ENCODE measurements at places on chromosomes 7 and 10.
A peak's percentile ranks its signal among the peaks of the same experiment; 100 is the strongest.

GRCh38 chr7:139774376-139774775, 3.4 kb downstream of the HIPK2 start:
- no peak for DNase-seq

GRCh38 chr10:102016416-102016815, 39.6 kb downstream of the ARMH3 start:
- no peak for DNase-seq

DNA sequence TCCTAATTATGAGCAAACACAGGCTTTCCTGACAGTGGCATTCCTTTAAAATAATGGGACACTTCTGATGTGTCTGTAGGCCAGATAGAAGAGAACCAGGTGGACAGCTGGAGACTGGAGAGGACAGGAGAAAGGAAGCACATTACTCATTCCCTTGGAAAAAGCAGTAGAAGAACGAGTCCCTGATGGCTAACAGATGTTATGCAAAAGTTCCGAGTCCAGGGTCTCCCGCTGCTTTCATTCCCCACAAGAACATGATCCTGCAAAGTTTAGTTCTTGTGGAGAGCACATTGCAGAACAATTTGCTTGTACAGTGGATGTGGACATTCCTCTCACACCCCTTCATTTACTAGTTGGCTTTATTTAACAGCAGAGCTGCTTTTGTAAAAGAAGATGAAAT, 137.6 kb downstream of the GPAM start:
- no peak for DNase-seq

DNA sequence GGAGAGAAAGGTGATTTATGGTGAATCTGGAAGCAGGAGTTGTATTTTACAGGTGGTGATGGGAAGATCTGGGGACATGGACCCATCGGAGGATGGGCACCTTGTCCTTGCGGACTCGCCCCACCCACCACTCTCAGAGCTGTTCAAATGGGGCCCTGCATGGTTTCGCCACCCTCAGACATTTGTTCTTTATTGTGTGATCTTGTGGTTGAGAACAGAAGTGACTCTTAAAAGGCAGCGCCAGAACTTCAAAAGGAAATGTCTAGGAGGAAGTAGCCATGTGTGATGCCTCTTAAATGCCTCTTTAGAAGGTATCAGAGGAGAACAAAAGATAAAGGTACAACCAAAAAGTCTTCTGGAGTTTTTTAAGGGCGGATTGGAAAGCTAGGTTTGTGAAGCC, 205.7 kb downstream of the KIAA1217 start:
- DNase-seq: no peak

DNA sequence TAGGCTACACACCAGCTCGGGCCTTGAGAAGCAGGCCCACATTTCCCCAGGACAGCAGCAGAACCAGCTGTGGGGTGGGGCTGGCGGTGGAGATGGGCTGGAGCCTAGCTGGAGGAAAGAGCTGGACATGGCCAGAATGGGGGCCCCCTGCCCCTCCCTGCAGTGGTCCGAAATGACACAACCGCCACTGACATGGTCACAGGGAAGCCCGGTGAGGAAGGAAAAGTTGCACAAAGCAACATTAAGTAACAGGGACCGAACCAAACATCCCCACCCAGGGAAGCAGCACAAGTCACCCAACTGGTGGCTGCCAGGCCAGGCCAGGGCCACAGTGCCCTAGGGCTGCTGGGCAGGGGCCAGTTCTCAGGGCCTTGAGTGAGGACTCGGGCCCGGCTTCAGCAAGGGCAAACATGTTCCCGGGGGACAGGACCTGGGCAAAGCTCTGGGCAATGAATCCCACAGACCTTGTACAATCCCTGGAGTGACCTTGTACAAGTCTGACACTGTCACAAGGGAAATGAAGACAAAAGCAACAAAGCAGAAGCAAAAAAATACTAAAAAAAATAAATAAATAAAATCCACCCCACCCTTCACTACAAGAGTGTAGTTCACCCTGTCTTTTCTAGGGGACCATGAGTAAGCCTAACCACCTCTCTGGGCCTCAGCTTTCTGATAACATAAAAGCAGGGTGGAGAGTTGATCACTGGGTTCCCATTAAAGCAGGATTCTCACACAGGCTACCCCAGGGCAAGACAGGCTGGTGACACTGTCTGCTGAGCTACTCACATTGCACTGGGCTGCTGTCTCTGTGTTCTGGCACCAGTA, 33.0 kb downstream of the PSAP start:
- DNase-seq: no peak

DNA sequence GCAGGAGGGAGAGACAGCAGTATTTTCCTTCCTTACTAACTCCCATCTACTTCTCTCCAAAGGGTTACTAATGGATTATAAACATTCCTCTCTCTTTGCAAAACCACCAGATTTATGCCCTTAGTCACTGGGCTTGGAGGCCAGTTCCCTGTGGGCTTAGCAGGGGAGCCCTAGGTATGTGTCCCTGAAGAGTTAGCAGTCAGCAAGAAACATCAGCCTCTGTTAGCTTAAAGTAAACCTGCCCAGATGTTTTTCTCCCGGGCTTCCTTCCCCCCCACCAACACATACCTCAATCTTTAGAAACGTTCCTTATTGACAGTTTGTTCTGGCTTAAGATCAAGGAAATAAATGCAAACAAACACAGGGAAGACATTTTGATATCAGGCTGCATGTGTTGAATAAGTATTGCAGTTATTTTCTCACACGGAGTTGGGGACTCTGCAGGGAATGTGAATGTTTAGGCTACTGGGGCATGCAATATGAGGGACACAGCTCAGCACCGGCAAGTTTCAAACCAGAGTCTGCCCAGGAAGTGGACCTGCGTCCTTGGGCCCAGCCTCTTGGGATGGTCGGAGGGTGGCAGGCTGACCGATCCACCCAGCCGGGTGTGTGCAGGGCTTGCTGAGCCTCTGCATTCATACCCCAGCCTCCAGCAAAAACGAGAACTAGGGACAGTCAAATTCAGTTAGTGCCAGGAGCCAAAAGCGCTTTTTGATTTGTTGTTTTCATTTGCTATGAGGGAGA, 252.0 kb upstream of the GRB10 start:
- no peak for DNase-seq

GRCh38 chr7:132547821-132548220, 28.4 kb downstream of the PLXNA4 start:
- DNase-seq: no peak

GRCh38 chr10:8095959-8096358, 41.5 kb downstream of the GATA3 start:
- no peak for DNase-seq

GRCh38 chr7:100029596-100029995, 14.2 kb downstream of the ZKSCAN1 start:
- no peak for DNase-seq

GRCh38 chr7:115775981-115776380, 254.6 kb downstream of the TFEC start:
- no peak for DNase-seq

GRCh38 chr7:35026150-35026549, 11.1 kb downstream of the DPY19L1 start:
- DNase-seq: no peak

DNA sequence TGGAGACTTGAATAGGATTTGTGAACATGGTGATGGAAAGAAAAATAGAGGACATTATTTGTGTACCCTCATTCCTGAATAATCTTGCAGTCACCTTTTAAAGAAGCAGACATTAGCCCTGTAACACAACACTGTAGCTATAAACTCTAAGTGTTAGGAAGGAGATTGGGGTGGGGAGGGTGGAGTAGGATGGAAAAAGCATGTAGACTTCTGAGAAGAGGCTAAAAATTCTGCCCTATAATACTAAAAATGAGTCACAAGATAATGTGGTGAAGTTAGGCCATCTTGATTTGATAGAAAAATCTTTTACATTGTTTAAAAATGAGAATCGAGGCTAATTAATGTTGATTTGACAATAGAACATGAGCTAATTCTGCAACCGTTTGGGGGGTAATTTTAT, 128.8 kb downstream of the LCOR start:
- DNase-seq: no peak

GRCh38 chr7:34091321-34091917, 186.1 kb downstream of the BMPER start:
- peak; percentile 55 for DNase-seq

DNA sequence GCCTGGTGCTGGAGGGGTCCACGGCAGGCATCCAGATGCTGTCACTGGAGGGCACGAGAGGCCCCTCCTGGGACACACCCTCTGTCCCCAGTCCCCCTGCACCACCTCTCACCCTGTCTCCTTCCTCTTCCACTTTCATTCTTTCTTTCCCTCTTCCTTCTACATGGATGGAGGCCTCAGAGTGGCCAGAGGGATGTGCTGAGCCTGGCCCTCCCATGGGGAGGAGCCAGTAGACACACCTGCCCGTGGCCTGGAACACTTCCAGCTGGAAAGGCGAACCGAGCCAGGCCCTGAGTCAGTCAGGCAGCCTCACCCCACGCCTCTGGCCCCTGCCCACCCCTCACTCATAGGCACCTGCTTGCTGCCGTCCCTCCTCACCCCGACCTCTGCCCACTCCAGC, 55.9 kb upstream of the MXI1 start:
- DNase-seq: peak; percentile 43

GRCh38 chr10:103627111-103627892, 133.8 kb downstream of the NEURL1 start:
- no peak for DNase-seq

- no peak for DNase-seq
Observed at GRCh38 chr7:33685981-33686683, 219.2 kb upstream of the BMPER start.

DNA sequence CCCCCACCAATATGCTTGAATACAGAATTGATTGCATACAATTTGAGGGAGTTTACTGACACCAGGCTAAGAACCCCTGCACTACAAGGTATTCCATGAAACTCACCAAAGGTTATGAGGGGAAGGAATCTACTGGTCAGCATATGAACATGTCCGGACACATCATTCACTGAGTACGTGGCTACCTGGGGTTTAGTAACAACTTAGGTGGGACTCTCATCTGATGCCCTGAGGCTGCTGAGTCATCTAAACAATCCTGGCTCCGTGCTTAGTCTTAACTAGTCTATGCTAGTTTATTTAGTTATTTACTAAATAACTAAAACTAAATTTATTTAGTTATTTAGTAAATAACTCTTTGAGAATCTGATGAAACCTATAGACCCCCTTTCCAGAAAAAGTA, 11.3 kb downstream of the PI4K2A start:
- DNase-seq: no peak

- no peak for DNase-seq
Observed at GRCh38 chr10:28858646-28859045, 181.3 kb downstream of the BAMBI start.

DNA sequence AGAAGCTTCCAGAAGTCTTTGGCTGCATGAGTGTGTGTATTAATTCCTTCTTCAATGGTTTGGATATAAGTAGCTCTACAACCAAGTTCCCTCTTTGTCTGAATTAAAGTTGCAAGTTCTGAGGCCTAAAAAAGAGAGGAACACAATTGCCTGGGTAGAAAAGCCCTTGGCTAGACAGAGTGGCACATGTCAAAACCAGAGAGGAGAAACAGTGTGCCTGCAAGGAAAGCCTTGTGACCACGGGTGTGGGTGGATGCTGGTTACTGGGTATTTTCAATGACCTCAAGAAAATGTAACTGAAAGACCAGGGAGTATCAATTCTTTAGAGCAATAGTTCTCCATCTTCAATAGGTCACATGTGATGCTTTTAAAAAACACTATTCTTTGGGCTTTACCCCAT, 148.3 kb downstream of the SVIL start:
- no peak for DNase-seq

DNA sequence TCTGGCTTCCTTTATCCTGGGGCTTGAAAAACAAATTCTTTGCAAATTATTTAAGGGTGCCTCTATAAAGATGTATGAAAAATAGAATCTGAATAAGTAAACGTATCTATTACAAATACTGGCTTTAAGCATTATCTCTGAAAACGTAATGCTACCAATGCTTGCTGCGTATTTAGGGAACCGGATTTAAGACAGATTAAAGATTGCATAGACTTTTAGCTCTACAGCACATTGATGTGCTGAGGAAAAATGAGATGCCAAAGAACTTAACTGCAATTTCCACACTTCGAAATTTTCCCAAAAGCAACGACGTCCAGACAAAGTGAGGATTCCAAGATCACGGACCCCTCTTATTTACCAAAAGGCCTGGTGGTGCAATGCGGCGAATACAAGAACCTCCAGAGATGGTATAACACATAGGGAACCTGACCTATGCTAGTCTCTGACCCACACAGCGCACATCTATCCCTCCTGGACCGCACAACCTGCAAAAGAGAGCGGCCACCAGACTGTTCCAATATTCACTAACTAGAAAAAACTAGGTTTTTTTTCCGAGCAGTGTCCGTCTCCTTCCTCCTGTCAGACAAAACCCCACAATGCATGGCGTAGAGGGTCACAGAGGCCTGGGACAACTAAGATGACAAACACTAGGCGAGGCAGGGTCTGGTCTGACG, 34.3 kb upstream of the PHF14 start:
- DNase-seq: no peak

DNA sequence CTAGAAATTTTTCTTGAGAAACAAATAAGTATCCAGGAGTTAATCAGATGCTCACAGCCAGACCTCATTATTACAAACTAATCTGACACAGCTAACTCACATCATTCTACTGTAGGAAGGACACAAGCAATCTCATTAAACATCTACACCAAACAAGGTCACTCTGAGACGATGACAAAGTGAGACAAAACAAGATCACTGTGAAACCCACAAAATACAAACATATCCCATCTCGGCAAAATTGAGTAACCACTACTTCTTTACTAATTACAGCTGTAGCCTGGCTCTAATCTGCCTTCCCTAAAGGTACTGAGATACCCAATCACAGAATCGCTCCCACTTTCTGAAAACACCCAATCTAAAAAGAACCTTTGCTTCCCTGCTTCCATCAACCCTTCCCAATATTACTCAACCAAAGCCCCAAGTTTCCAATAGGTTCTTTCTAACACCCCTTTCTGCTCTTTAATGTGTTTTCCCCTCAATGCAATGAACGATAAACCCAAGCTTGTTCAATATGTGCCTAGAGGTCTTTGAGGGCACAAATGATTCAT, 26.9 kb downstream of the CCDC6 start:
- no peak for DNase-seq
